ENCODE measurements at places on chromosomes 11 and 22. TPM values are rescaled to one million over a fixed set of nuclear protein-coding genes. Genes with fewer than 3 reads are reported as not detected.

Gene LAYN
- total RNA-seq, result 0.67 TPM

GRCh38 chr11:9060700-9061111 is 30.7 kb downstream of the SCUBE2 start:
- no peak overlapping the region for H3K27ac ChIP-seq
- H3K36me3 ChIP-seq, result no peaks in the 10 kb centered on the region
- H3K27me3 ChIP-seq, result no peaks in the 10 kb centered on the region
- no peak for DNase-seq
- H3K4me1 ChIP-seq, result 0 out of 2 replicates have a peak, but pooled peaks cover 5% of the 10 kb centered on the region
- no peak overlapping the region for H3K4me3 ChIP-seq

DNA sequence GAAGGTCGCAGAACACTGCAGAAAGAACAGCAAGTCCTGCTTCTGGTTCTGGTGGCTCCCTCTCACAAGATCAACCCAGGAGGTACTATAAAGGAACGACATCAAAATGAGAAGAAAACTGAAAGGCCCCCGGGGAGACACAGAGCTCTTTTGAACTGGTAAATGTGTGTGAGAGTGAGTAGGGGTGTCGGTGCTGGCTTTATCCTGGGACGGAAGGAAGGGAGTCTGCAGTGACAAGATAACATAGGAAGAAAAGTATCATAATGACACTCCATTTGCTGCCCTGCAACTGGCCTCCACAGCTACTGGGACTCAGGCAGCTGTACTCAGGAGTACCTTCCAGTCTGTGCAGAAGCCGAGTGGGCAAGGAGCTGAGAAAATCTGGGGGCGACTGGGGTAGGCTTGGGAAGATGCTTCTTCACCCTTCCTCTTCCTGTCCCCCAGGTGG is 60.9 kb downstream of the ENTHD1 start:
- no peak overlapping the region for H3K4me3 ChIP-seq
- H3K27me3 ChIP-seq, result 0 out of 2 replicates have a peak, but pooled peaks cover 7% of the 10 kb centered on the region
- H3K4me1 ChIP-seq, result no peaks in the 10 kb centered on the region
- H3K27ac ChIP-seq, result no peak overlapping the region

GRCh38 chr11:6258571-6259081 is 1.0 kb upstream of the CCKBR start:
- H3K27me3 ChIP-seq, result peaks cover 37% of the 10 kb centered on the region
- no peaks in the 10 kb centered on the region for H3K36me3 ChIP-seq
- no peaks in the 10 kb centered on the region for H3K4me1 ChIP-seq
- no peak overlapping the region for H3K27ac ChIP-seq
- no peak for DNase-seq

GRCh38 chr11:121688055-121688491 is 235.3 kb upstream of the SORL1-AS1 start:
- H3K36me3 ChIP-seq, result no peaks in the 10 kb centered on the region
- peak overlapping the region; percentile 36 for H3K27ac ChIP-seq
- no peaks in the 10 kb centered on the region for H3K27me3 ChIP-seq
- peaks cover 25% of the 10 kb centered on the region for H3K4me1 ChIP-seq

GRCh38 chr11:93073026-93073425 is 103.6 kb downstream of the MTNR1B start:
- H3K4me1 ChIP-seq, result no peaks in the 10 kb centered on the region
- no peaks in the 10 kb centered on the region for H3K27me3 ChIP-seq
- DNase-seq, result no peak
- no peak overlapping the region for H3K4me3 ChIP-seq
